T-cell (primary cell): ENCODE measurements at places on chromosomes 3 and 15. TPM values are rescaled to one million over a fixed set of nuclear protein-coding genes. Genes with fewer than 3 reads are reported as not detected.

DNA sequence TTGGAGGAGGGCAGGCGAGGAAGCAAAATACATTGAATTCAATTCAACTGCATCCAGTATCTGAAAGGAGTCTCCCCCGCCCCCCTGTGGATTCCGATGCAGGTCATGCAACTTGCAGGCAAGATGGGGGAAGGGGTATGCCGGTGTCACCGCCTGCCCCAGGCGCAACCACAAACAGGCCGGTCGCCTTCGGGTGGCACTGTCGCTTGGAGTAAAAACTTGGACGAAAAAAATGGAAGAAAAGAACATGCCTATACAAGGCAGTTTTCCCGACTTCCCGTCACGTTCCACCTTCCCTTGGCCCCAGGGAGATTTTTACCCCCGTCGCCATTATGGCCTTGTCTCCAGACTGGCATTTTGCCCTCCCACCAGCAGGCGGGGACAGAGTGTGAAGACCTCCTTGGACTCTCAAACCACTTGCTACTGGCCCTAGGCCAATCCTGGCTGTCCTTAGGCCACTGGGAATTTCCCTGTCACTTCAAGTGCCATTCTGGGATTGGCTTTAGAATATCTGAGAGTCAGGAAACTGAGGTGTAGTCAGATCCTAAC lies 1.6 kb upstream of the NTRK3 start:
- H3K4me3 ChIP-seq, result no peak overlapping the region
- no peaks in the 10 kb centered on the region for H3K36me3 ChIP-seq
- H3K4me1 ChIP-seq, result peaks cover 2% of the 10 kb centered on the region
- peaks cover 5% of the 10 kb centered on the region for H3K27me3 ChIP-seq
- no peak overlapping the region for H3K27ac ChIP-seq

GRCh38 chr15:100842756-100843730 lies 36.6 kb upstream of the ALDH1A3 start:
- no peak for DNase-seq
- H3K27me3 ChIP-seq, result peaks cover 9% of the 10 kb centered on the region
- no peak overlapping the region for H3K27ac ChIP-seq
- no peaks in the 10 kb centered on the region for H3K4me1 ChIP-seq
- no peaks in the 10 kb centered on the region for H3K36me3 ChIP-seq

DNA sequence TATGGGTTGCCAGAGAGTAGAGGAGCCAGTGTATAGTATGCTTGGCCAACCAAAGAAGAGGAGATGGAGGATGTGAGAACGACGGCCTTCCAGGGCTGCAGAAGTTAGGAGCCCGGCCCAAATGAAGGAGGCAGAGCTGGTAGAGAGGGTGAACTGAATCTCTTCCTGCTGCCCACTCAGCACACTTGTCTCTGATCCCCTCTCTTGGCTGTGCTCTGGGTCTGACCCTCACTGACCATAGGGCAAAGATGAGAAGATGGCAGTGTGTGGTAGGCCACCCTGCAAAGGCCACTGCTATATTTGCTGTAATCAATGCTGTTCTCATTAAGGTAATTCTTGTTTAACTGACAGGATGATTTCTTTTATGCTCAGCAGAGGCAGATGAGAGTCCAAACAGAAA lies 256.0 kb downstream of the OCA2 start:
- no peak overlapping the region for H3K27ac ChIP-seq
- H3K36me3 ChIP-seq, result no peaks in the 10 kb centered on the region
- DNase-seq, result no peak
- no peaks in the 10 kb centered on the region for H3K27me3 ChIP-seq
- H3K4me3 ChIP-seq, result no peak overlapping the region

GRCh38 chr3:49593041-49593440 lies 38.8 kb downstream of the BSN start:
- no peak for DNase-seq
- no peaks in the 10 kb centered on the region for H3K4me1 ChIP-seq
- no peaks in the 10 kb centered on the region for H3K36me3 ChIP-seq
- no peak overlapping the region for H3K27ac ChIP-seq

DNA sequence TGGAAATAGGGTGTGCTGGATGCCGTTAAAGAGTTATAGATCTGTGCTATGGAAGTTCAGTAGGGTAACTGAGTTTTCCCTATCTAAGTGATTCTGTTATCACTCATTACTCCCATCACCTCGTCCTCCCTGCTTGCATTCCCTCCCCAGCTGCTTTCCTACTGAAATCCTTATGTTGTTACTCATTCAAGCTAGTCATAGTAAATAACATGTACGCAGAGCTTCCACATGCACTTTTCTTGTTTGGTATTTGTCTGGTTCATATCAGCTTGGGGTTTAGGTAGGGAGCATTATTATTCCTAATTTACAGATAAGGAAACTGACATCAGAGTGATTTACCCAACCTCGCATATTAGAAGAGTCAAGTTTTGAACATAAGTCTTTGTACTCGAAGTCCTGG lies 135.1 kb downstream of the HCN4 start:
- H3K36me3 ChIP-seq, result no peaks in the 10 kb centered on the region
- H3K4me3 ChIP-seq, result no peak overlapping the region
- no peaks in the 10 kb centered on the region for H3K27me3 ChIP-seq
- H3K4me1 ChIP-seq, result no peaks in the 10 kb centered on the region

DNA sequence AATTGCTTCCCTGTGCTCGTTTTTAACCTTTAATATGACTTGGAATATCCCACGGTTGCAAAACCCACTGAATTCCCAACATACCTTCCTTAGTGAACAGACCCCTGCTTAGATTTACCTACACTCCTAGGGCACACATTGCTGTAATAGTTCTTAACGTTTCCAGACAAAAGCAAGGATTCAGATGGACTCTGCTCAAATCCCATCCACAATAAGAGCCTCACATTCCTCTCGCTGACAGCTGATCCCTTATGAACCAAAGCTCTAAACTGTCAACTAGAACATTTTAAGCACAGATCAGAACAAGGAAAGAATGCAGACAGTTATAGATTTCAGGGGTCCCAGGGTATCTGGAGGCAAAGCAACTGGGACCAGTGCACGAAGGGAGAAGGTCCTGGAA lies 248.3 kb upstream of the ICE2 start:
- DNase-seq, result no peak
- H3K4me3 ChIP-seq, result no peak overlapping the region
- no peak overlapping the region for H3K27ac ChIP-seq
- no peaks in the 10 kb centered on the region for H3K36me3 ChIP-seq
- H3K4me1 ChIP-seq, result peaks cover 6% of the 10 kb centered on the region
- H3K27me3 ChIP-seq, result no peaks in the 10 kb centered on the region

- no peaks in the 10 kb centered on the region for H3K36me3 ChIP-seq
- peaks cover 6% of the 10 kb centered on the region for H3K4me1 ChIP-seq
- DNase-seq, result no peak
- no peak overlapping the region for H3K4me3 ChIP-seq
These were observed 2.3 kb upstream of the CDIN1 start for GRCh38 chr15:36577082-36577481.

GRCh38 chr15:89003865-89004725 lies 84.2 kb upstream of the ABHD2 start:
- no peaks in the 10 kb centered on the region for H3K36me3 ChIP-seq
- DNase-seq, result no peak
- H3K4me1 ChIP-seq, result no peaks in the 10 kb centered on the region
- H3K4me3 ChIP-seq, result no peak overlapping the region
- peaks cover 6% of the 10 kb centered on the region for H3K27me3 ChIP-seq

GRCh38 chr3:58072052-58072762 lies 64.0 kb downstream of the FLNB start:
- no peak for DNase-seq
- H3K36me3 ChIP-seq, result peaks cover 4% of the 10 kb centered on the region
- peaks cover 21% of the 10 kb centered on the region for H3K4me1 ChIP-seq

- no peaks in the 10 kb centered on the region for H3K4me1 ChIP-seq
- no peaks in the 10 kb centered on the region for H3K27me3 ChIP-seq
- DNase-seq, result no peak
- no peaks in the 10 kb centered on the region for H3K36me3 ChIP-seq
These were observed 8.1 kb upstream of the OR5K1 start for GRCh38 chr3:98454929-98455328.

DNA sequence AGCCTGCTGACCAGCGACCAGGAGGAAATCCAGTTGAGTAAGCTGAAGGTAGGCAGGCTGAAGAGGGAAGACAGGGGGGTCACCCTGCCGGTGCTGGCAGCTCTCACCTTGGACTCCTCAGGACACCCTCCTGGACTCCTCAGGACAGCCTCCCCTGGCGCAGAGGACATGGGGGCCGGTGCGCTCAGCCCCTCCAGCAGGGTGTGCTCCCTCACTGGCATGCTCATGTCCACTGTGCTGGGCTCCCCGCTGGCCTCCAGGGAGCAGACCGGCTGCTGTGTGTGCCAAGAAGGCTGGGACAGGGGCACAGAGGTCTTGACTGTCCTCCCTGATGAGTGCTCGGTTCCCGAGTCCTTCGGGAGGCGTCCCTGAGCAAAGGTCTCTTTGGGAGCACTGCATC lies 183.6 kb downstream of the ATP10A start:
- peaks cover 40% of the 10 kb centered on the region for H3K36me3 ChIP-seq
- H3K27me3 ChIP-seq, result no peaks in the 10 kb centered on the region
- no peak for DNase-seq
- no peak overlapping the region for H3K4me3 ChIP-seq
- H3K27ac ChIP-seq, result no peak overlapping the region

DNA sequence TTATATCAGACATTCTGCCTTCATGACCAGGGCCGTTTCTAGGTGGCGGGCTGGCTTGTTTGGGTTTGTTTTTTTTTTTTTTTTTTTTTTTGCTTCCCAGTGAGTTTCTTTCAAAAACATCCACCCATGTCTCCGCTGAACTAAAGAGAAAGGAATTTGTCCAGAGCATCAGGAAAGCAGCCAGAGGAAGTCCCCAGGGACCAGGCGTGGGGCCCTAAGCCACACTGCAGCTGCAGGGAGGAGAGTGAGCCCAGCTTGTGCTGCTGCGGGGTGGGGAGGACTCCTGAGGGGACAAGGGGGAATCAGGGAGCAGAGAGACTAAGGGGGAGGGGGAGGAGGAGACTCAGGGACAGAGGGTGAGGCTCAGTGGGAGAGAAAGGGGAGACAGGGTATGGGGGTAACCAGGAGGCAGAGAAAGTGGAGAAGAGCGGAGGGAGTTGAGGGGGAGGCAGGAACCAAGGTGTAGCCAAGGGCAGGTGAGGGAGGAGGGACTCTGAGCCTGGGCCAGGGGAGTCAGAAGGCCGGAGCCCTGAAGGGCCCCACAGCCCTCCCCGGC lies 49.5 kb downstream of the CYP11A1 start:
- peaks cover 17% of the 10 kb centered on the region for H3K4me1 ChIP-seq
- no peaks in the 10 kb centered on the region for H3K36me3 ChIP-seq
- DNase-seq, result no peak
- H3K4me3 ChIP-seq, result no peak overlapping the region

DNA sequence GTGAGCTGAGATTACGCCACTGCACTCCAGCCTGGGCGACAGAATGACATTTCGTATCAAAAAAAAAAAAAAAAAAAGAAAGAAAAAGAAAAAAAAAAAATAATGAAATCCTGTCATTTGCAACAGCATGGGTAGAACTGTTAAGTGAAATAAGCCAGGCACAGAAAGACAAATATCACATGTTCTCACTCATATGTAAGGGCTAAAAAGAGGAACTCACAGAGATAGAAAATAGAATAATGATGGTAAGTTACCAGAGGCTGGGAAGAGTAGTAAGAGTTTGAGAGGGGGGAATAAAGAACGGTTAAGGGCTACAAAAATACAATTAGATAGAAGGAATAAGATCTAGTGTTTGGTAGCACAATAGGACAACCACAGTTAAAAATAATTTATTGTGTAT lies 19.7 kb downstream of the DENND6A start:
- H3K27me3 ChIP-seq, result no peaks in the 10 kb centered on the region
- H3K27ac ChIP-seq, result no peak overlapping the region
- no peak overlapping the region for H3K4me3 ChIP-seq
- H3K4me1 ChIP-seq, result peaks cover 9% of the 10 kb centered on the region
- peaks cover 15% of the 10 kb centered on the region for H3K36me3 ChIP-seq

DNA sequence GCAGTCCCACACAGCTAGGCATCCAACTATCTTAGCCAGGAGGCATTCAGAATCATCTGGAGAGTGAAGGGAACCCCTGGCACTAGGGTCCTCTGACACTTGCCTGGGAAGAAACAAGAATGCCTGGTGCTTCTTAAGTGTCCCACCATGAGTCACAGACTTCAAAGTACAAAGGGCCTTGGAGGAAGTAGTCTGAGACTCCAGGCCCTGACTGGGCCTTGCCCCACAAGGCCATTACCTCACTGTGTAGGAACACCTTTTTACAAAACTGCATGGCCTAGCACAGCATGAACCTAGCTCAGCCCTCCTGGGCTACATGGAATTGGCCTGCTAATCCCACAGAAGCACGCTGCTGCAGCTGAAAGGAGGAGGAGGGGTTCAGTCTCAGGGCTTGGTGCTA lies 104.5 kb upstream of the SLCO2A1 start:
- no peaks in the 10 kb centered on the region for H3K27me3 ChIP-seq
- H3K36me3 ChIP-seq, result no peaks in the 10 kb centered on the region
- no peak for DNase-seq
- no peaks in the 10 kb centered on the region for H3K4me1 ChIP-seq

GRCh38 chr3:127049393-127049792 lies 66.5 kb downstream of the PLXNA1 start:
- no peaks in the 10 kb centered on the region for H3K4me1 ChIP-seq
- no peaks in the 10 kb centered on the region for H3K36me3 ChIP-seq
- H3K4me3 ChIP-seq, result no peak overlapping the region
- DNase-seq, result no peak
- H3K27ac ChIP-seq, result no peak overlapping the region

- H3K36me3 ChIP-seq, result no peaks in the 10 kb centered on the region
- H3K27ac ChIP-seq, result no peak overlapping the region
- H3K27me3 ChIP-seq, result no peaks in the 10 kb centered on the region
- no peak for DNase-seq
These were observed 35.8 kb upstream of the CHST2 start for GRCh38 chr3:143083781-143084180.

GRCh38 chr15:99450896-99451358 lies 114.9 kb upstream of the MEF2A start:
- DNase-seq, result no peak
- H3K4me1 ChIP-seq, result peaks cover 58% of the 10 kb centered on the region
- peak overlapping the region; percentile 25 for H3K27ac ChIP-seq
- H3K27me3 ChIP-seq, result no peaks in the 10 kb centered on the region
- H3K36me3 ChIP-seq, result no peaks in the 10 kb centered on the region

DNA sequence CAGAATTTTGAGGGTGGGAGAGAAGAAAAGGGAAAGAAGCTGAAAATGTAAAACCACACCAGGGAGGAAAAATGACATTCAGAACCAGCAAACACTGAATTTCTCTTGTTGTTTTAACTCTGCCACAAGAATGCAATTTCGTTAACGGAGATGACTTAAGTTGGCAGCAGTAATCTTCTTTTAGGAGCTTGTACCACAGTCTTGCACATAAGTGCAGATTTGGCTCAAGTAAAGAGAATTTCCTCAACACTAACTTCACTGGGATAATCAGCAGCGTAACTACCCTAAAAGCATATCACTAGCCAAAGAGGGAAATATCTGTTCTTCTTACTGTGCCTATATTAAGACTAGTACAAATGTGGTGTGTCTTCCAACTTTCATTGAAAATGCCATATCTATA lies 15.5 kb downstream of the GREM1 start:
- no peaks in the 10 kb centered on the region for H3K4me1 ChIP-seq
- no peak overlapping the region for H3K27ac ChIP-seq
- H3K4me3 ChIP-seq, result no peak overlapping the region
- DNase-seq, result no peak
- H3K36me3 ChIP-seq, result no peaks in the 10 kb centered on the region

- no peak overlapping the region for H3K4me3 ChIP-seq
- H3K4me1 ChIP-seq, result peaks cover 14% of the 10 kb centered on the region
- H3K27ac ChIP-seq, result no peak overlapping the region
These were observed 70.0 kb upstream of the KLF13 start for GRCh38 chr15:31256378-31257265.

Gene MOBP
- not detected for total RNA-seq

Gene GHSR
- not detected for total RNA-seq

Gene RFX7
- 23.3 TPM for total RNA-seq

Gene TERB2
- total RNA-seq, result not detected

Gene TTC23
- not detected for total RNA-seq

Gene CYP1A2
- not detected for total RNA-seq

Gene CHAC1
- total RNA-seq, result 7.3 TPM

Gene TMOD3
- total RNA-seq, result 53.4 TPM

Gene FANCD2OS
- not detected for total RNA-seq
